ENCODE measurements at places on chromosomes 7 and 10. TPM values are rescaled to one million over a fixed set of nuclear protein-coding genes. Genes with fewer than 3 reads are reported as not detected.

DNA sequence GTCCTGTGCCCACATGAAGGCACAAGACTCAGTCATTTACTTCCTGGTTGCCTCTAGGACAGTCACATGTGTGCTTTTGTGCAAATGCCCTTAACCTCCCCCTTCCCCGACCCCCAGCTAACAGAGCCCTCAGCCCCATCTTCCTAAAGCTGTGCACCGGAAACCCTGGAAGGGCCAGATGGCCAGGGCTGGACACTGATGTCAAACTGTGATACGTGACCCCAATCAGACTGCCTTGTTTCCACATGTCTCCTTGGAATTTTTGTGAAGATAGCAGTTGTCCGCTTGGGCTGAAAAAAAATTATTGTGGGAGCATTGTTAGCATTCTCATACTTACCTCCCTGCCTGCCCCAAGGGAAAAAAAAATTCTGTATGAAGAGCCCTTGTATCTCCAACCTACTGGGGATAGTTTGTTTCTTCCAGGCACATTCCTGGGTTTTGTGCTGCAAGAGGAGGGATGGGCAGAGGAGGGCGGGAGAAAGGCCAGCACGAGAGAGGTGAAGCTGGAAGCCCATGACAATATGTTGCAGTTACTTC is 17.0 kb upstream of the ADAM12 start:
- no peak overlapping the region for H3K27ac ChIP-seq
- no peaks in the 10 kb centered on the region for H3K27me3 ChIP-seq
- no peak for DNase-seq
- no peaks in the 10 kb centered on the region for H3K4me1 ChIP-seq

GRCh38 chr10:95756041-95756761 is at the start of gene ENTPD1:
Gene ENTPD1, plus strand, starts transcription at chr10:95756163. Its CDS starts 77 bp downstream, at chr10:95756240.
- no peak for DNase-seq
- peak within 1 kb of the TSS; percentile 38 for H3K4me3 ChIP-seq
- H3K27ac ChIP-seq, result no peak within 1 kb of the TSS
- H3K27me3 ChIP-seq, result no peaks in the 10 kb centered on the region
- no peaks in the 10 kb centered on the region for H3K36me3 ChIP-seq

DNA sequence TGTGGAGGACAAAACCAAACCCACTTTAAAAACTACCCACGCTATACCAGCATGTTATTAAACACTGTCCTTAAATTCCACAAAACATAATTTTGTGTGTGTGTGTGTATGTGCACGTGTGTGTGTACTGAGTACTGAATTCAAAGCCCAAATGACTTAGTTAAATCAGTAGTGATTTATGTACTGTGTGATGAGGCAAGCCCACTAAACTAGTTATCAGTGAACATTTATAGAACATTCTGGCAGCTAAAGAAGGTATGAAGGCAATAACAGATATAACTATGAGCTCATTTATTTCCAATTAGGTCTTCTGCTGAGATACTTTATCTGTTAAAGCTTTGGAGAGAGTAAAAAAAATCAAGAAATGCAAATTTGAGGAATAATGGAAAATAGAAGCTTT is 115.1 kb downstream of the CPED1 start:
- H3K4me1 ChIP-seq, result no peaks in the 10 kb centered on the region
- DNase-seq, result no peak
- no peak overlapping the region for H3K4me3 ChIP-seq
- H3K36me3 ChIP-seq, result no peaks in the 10 kb centered on the region
- no peak overlapping the region for H3K27ac ChIP-seq

The GIGYF1 gene
- 78.8 TPM for total RNA-seq

The CFAP70 gene
- 2.6 TPM for total RNA-seq

The TLL2 gene
- not detected for total RNA-seq

The MALRD1 gene
- total RNA-seq, result not detected

The IL15RA gene
- total RNA-seq, result 4.4 TPM

The EBLN1 gene
- total RNA-seq, result not detected

The ADAM22 gene
- 0.60 TPM for total RNA-seq
